Hindlimb muscle (tissue), 1 donor: ENCODE measurements at places on chromosomes 6 and 20.

- no peak for DNase-seq
Measured at GRCh38 chr6:164108092-164108491, 693.6 kb downstream of the QKI start.

- DNase-seq = no peak
Measured at GRCh38 chr20:58547623-58548475, 32.6 kb upstream of the APCDD1L start.

GRCh38 chr6:68636666-68637065 lies 1.6 kb downstream of the ADGRB3 start:
- DNase-seq = no peak

- no peak for DNase-seq
Measured at GRCh38 chr6:52577778-52578463, 1.1 kb upstream of the TRAM2 start.

DNA sequence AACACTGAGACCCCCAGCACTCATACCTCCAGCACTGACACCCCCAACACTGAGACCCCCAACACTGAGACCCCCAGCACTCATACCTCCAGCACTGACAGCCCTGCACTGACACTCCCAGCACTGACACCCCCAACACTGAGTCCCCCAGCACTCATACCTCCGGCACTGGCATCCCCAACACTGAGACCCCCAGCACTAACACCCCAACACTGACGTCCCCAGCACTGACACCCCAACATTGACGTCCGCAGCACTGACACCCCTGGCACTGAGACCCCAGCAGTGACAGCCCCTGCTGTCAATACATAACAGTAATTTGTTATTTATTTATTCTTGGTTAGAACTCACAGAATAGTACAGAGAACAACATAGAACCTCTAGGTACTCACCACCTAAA lies 58.0 kb downstream of the ERMARD start:
- no peak for DNase-seq

- DNase-seq = peak; percentile 73
Measured at GRCh38 chr6:113936093-113936934, 34.6 kb downstream of the HDAC2 start.

- no peak for DNase-seq
Measured at GRCh38 chr6:168167431-168168315, 88.7 kb upstream of the FRMD1 start.

DNA sequence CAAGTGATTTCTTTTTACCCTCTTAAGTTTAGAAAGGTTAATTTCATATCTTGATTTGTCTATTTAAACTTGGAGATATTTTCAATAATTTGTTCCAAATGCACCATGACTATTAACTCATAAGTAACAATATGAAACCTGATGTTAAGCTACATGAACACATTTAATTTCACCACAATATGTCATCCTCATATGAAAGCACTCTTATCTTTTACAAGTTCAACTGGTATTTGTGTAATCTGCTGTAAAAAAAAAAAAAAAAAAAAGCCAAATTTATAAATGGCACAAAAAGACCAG lies 110.4 kb downstream of the HFE start:
- DNase-seq = no peak

GRCh38 chr20:36830791-36831691 lies 44.9 kb upstream of the TLDC2 start:
- DNase-seq = no peak

- no peak for DNase-seq
Measured at GRCh38 chr20:56427797-56428196, 15.7 kb downstream of the CASS4 start.

- no peak for DNase-seq
Measured at GRCh38 chr6:148657048-148657447, 89.8 kb upstream of the UST start.
